ENCODE measurements at places on chromosomes 6 and 20. TPM values are rescaled to one million over a fixed set of nuclear protein-coding genes. Genes with fewer than 3 reads are reported as not detected.

Gene HTR1B
- total RNA-seq = 0.16 TPM

Gene SLC4A11
- total RNA-seq = 0.67 TPM

Gene MEP1A
- total RNA-seq = 0.40 TPM

Gene GSTA4
- 23.3 TPM for total RNA-seq

Gene FAM209B
- total RNA-seq = not detected

Gene AGER
- total RNA-seq = 17.4 TPM

Gene CTAGE9
- total RNA-seq = not detected

Gene RSPO3
- 1.5 TPM for total RNA-seq

Gene CST7
- total RNA-seq = 67.4 TPM

Gene ROMO1
- total RNA-seq = 166 TPM

Gene ANGPT4
- total RNA-seq = not detected

Gene KCNG1
- 1.6 TPM for total RNA-seq

Gene CPNE5
- 30.0 TPM for total RNA-seq

Gene POPDC3
- total RNA-seq = not detected

Gene TMEM217
- 0.32 TPM for total RNA-seq

Gene FAXC
- total RNA-seq = 0.21 TPM

Gene MRAP2
- total RNA-seq = 0.97 TPM

Gene SOBP
- 7.8 TPM for total RNA-seq

Gene BPIFA1
- total RNA-seq = not detected

Gene PDE7B
- 4.3 TPM for total RNA-seq
